ENCODE measurements at places on chromosomes 11 and 22.
A peak's percentile ranks its signal among the peaks of the same experiment; 100 is the strongest.

DNA sequence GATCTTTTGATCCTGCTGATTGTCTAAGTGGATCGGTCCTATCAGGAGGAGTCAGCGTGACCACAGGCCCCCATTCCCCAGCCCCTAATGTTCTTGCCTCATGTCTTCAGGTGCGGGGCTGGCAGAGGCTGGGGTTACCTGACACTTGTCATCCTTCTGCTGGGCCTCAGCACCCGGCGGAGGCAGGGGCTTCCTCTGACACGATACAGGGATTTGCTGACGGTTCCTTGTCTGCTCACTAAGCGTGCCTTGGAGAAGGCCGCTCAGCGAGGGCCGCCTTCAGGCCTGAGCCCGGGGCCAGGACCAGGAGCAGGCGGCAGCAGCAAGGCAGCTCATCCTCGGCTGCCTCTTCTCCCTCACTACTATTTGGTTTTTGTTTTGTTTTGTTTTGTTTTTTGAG lies 45.7 kb upstream of the KCNQ1OT1 start:
- DNase-seq, result no peak

DNA sequence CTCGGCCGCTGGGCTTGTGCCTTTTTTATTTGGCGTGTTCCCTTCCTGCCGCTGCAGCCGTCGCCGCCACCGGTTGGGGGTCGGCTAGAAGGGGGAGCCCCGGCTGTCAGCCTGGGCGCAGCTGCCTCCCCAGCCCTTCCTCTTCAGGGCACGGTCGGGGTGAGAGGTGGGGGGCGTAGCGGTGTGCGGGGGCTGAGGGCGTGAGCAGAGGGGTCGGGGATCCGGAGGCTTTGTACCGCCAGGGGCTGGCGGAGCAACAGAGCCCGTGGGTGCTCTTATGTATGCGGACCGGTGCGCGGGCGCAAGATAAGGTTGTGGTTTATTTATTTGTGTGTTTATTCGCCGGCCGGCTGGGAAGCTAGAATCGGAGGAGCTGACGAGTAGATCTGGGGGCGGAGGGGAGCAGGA lies 477 bp downstream of the ZBTB16 start:
- peak; percentile 42 for DNase-seq

DNA sequence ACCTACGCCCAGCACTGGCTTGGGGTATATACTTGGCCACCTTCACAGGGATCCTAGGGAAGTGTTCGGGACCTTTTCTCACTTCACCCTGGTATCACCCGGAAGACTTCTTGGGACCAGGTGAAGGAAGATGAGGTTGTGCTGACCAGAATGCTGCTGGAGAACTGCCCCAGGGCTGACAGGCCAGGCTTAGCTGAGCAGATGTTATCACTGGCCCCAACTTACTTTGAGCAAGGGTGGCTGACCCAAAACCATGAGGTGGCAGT lies 4.5 kb downstream of the FTH1 start:
- DNase-seq, result no peak

DNA sequence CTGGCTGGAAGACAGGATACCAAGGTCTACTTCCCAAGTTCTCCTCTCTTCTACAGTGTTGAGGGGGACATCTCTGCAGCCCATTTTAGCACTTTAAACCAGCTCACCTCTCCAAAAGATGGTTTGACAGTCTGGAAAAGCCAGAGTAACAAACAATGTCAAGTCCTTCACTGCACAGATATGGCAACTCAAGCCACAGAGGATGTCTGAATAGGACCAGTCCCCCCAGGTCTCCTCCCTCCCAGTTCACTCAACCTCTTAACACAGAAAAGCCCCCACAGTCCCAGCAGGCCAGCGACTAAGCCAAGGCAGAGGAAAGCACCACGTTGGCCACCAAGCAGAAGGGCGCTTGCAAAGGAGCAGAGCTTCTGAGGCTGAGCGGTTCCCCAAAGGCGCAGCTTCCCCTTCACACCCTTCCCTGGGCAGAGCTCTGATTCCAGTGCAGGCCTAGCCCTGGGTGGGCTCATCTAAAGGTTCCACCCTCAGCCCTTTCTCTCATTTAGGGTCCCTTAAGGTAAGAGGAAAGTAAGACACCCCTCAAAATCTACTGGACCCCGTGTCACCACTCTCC lies 62.7 kb downstream of the PAK1 start:
- DNase-seq, result no peak

DNA sequence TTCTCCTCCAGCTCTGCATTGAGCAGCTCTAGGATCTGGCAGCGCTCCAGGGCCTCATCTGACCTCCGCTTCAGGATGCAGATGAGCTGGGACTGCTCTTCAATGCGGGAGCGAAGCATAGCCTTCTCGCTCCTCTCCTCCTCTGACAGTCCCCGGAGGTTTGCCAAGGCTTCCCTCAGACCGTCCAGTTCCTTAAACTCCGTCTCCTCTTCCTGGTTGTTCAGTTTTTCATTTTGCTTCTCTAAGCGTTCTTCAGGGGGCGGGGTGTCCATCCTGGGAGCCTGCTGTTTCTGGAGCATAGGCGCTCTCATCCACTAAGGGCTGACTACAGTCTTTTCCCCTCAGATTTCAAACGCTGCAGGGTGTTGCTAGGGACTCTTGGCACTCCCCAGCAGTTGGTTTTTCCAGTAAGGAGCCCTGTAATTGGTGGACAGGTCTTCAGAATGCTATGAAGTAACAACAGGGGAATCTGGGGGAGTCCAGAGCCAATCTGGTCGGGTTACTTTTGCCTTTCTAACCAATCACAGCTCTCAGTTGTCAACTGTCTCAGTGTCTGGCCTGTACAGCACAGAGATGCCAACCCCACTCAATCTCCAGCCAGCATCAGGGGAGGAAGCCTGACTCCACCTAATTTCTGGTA lies at the start of gene CCDC89:
Gene CCDC89, minus strand, starts transcription at position 376 of the 640 bp plus-strand sequence. Its CDS starts 65 bp downstream, at position 311.
- DNase-seq, result no peak

DNA sequence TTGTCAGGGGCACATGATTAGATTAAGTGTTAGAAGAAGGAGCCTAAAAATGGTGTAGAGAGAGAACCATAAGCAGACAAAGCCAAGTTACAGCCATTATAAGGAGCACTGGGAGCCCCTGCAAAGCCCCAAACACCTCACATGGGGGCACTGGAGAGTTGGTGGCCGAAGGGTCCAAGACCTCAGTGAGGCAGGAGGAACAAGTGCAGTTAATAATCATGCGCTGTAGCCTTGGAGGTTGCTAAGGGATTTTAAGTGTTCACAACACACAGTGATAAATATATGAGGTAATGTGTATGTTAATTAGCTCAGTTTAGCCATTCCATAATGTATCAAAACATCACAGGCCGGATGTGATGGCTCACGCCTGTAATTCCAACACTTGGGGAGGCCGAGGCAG lies 54.4 kb upstream of the JAM3 start:
- DNase-seq, result no peak

DNA sequence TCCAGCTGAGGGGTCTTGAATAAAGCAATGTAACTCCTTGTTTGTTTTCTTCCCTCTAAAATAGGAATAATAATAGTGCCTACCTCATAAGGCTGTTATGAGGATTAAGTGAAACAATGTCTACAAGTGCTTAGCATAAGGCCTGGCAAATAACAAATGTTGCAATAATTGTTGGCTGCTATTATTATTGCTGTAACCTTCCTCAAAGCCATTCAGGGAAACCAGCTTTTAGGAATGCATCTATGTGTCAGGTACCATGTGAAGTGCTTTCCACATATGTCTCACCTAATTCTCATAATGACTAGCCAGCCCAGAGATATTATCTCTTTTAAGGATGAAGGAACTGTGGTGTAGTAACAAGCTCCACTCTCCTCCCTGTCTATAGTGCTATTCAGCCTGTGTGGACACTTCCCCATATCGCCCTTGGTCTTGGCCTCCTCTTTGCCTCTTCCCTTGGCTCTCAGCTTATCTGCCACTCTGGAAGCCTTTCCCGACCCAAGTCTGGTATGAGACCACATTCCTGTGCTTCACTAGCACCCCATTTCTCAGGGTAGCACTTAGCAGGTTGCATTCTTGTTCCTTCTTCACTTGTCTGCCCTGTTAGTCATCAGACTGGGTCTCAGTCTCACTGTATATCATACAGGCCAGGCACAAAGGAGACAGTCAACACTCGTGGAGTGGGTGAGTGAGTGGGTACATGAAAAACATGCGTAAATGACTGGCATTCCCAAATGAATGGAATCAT lies 23.8 kb downstream of the CSNK2A3 start:
- DNase-seq, result no peak

- no peak for DNase-seq
Measured at GRCh38 chr11:76073724-76074123, 132.6 kb downstream of the WNT11 start.

DNA sequence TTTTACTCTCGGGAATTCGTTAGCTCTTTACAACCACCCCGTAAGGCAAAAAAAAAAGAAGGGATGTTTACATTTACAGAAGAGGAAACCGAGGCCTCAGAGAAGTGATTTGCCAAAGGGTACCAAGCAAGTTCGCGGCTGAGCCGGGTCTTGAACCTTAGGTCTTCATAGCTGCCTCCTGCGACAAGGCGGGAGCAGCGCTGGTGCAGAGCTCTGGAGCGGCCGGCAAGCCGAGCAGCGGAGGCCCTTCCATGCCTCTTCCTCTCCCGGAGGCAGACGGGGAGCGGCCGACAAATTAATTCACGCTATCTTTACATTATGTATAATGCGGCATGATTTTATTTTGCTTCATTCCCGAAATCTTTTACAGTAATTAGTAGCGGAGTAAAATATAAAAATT lies 536.3 kb downstream of the INSC start:
- DNase-seq, result no peak

DNA sequence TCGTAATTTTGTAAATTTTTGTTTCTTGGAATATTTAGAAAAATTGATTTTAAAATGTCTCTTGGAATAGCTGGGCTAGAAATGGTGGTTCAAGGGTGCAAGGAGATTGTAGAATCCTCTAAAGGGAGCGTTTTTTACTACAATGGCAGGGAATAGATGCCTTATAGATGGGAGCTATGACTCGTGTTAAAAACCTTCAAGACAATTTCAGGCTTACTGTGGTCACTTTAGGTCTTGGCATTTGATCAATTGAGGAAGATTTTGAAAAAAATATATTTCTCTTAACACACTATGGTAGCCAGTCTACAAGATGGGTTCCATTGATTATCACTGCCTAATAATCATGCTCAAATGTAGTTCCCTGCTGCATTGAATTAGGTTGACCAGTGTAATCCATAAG lies 25.0 kb downstream of the METTL15 start:
- no peak for DNase-seq

DNA sequence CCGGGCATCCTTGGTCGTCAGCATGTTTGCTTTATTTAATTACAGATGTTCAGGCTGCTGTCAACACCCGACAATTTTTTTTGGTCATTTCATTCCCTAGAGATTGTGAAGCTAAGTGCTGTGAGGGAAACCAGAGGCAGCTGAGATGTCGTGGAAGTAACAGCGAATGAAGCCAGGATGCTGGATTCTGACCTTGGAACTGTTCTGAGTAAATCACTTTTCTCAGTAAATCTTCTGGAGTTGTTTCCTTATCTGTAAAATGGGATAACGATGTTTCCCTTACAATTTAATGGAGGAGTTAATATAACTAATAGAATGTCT lies 390 bp upstream of the CKAP5 start:
- DNase-seq, result no peak

- DNase-seq, result no peak
Measured at GRCh38 chr11:117160826-117161225, 16.7 kb downstream of the PAFAH1B2 start.

DNA sequence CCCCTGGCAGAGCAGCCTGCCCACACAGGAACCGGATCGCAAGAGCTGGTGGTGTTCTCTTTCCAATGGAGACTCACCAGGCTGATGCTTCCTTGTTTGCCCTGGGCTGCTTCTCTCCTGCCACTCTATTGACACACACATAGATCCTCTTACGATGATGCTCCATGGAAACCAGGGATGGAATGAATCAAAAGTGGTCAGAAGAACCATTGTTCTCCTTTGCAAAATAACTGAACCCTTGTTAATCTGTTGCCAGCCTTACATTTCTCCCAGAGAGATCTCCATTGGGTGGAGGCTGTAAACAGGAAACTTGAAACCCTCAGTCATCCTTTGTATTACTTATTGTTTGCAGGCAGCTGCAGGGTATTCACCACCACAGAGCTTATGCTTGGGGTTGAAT lies 24.6 kb upstream of the LDLRAD3 start:
- DNase-seq, result no peak

- no peak for DNase-seq
Measured at GRCh38 chr11:134125507-134125906, 56.6 kb downstream of the JAM3 start.

- no peak for DNase-seq
Measured at GRCh38 chr11:19827399-19828135, 114.9 kb downstream of the NAV2 start.

DNA sequence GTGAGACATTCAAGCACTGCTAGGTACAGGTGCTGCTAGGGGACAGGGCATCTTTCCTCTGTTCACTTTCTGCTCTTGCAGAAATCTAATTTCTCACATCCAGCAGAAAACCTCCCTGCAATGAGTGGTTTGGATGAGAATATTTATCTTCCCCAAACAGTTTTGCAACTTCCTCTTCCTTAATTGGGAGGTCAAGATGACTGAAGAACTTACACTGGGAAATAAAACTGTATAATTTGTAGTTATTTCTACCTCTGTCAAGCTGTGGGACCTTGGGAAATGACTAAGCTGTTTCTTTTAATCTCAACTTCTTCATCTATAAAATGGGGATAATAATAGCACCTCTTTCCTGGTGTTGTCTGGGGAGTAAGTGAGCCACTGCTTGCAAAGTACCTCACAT lies 69.8 kb downstream of the PRR5L start:
- peak; percentile 70 for DNase-seq

GRCh38 chr22:39300186-39300830 lies 19.1 kb downstream of the RPL3 start:
- DNase-seq, result peak; percentile 50

DNA sequence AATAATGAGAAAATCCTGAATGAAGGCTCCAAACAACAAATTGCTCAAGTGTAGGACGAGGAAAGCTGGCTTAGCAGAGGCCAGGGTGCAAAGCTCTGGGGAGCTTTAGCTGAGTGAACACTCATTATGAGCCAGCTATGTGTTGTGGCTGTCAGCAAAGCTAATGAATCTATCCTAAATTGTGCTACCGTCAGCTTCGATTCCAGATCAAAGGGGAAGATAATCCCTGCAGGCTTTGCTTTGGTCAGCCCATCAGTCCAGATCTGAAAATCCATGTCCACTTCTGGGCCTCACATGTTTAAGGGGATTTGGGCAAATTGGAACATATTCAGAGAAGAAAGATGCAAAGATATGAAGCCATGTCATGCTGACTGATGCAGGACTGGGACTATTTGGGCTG lies 180.9 kb upstream of the ZBED5 start:
- DNase-seq, result no peak

DNA sequence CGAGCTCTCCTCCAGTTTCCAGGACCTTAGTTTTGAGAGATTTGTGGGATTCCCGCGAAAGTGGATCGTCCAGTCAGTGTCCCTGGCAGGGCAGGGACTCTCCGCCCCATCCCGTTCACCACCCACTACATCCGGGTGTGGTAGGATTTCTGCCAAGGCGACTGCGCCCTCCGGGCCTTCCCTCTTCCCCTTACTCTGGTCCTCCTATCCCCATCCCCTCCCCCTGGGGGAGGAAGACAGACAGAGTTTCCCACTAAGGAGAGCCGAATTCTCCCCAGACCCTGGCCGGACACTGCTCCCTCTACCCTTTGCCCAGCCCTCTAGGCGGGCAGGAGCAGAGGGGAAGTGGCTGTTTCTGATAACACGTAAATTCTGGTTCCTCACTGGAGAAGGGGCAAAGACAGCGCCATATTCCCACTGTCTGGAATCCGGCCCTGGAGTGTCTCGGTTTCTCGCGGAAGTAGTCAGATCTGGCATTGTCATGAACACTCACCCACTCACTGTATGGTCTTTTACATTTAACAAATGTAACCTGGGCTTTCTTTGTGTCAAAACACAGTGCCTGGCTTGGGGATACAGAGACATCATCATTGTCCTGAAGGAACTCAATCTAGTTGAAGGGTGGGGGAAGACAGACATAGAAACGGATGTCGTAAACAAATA lies 1.1 kb upstream of the NECTIN1 start:
- no peak for DNase-seq
